Stimulated activated CD4-positive, alpha-beta T cell treated with anti-CD3 and anti-CD28 coated beads, Interleukin-1b, Interleukin-23, amount 100 ng/mL, for 1 hour (primary cell): ENCODE measurements at places on chromosomes 3 and 15.

DNA sequence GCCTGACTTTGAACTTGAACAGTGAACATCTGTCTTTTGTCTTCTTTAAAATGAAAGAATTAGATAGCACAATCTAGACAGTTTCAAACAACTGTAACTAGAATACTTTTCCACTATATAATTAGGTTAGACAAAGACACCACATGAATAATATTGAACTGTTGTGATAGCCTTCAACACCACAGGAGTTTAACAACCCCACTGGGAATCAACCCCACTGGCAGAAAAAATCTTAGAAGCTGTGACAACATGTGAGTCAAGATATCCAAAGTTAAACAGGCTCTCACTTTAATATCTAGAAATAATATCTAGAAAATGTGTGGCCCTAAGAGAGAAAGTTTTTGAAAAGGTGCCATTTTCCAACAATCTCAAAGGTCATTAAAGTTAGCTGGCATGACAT, 64.4 kb upstream of the PRICKLE2 start:
- no peak for DNase-seq

DNA sequence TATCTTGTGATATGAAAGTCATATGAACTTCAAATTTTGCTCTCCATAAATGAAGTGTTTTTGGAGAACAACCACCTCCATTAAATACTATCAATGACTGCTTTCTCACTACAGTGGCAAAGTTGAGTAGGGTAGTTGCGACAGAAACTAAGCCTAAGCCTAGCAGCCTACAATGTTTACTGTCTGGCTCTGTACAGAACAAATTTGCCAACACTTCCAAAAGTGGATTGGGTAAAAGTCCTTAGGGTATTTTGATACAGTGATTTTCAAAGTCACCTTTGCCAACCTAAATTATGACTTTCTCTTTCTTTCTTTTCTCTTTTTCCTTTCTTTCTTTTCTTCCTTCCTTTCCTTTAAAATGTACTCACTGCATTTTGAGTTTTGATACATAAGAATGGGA, 142.6 kb downstream of the PLCL2 start:
- no peak for DNase-seq

DNA sequence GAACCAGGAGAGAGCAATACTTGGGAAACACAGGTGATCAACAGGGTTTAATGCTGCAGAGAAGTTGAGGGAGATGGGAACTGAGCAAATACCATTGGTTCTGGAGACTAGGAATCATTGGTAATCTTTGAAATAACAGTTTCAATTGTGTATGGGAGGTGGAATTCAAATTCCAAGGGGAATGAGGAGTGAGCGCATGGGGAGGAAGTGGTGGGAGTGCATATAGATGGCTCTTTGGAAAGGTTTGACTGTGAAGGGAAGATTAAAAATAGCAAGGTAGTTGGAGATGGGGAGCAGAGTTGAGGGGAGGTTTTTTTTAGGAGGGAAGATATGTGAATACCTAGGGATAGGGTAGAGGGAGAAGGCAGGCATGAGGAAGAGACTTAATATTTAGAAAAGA, 51.1 kb upstream of the ROPN1 start:
- no peak for DNase-seq

- DNase-seq: no peak
These were observed 132.1 kb upstream of the WNT5A start for GRCh38 chr3:55619046-55619808.

DNA sequence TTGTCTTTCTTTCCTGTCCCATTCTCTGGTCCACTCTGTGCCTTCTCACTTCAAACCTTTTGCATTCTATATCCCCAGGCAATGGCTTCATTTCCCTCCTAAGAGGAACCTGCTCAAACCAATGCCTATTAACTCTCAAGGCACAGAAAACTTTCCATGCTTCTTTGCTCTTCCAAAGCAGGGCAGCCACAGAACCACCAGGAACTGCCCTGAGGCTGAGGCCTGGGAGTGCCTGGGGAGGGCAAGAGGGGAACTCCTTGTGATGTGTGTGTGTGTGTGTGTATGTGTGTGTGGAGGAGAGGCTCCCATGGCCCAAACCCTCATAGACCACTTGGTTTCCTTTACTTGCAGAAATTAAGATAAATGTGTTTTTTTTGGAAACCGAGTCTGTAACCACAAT, 14.1 kb upstream of the PGPEP1L start:
- DNase-seq: no peak

- DNase-seq: no peak
These were observed 819 bp downstream of the KLHL40 start for GRCh38 chr3:42685891-42686820.

GRCh38 chr3:33134026-33134625, 20.3 kb downstream of the CRTAP start:
- DNase-seq: no peak

GRCh38 chr3:56573501-56573900, 16.5 kb downstream of the CCDC66 start:
- no peak for DNase-seq

GRCh38 chr3:15499536-15499935, 22.0 kb downstream of the COLQ start:
- DNase-seq: no peak

DNA sequence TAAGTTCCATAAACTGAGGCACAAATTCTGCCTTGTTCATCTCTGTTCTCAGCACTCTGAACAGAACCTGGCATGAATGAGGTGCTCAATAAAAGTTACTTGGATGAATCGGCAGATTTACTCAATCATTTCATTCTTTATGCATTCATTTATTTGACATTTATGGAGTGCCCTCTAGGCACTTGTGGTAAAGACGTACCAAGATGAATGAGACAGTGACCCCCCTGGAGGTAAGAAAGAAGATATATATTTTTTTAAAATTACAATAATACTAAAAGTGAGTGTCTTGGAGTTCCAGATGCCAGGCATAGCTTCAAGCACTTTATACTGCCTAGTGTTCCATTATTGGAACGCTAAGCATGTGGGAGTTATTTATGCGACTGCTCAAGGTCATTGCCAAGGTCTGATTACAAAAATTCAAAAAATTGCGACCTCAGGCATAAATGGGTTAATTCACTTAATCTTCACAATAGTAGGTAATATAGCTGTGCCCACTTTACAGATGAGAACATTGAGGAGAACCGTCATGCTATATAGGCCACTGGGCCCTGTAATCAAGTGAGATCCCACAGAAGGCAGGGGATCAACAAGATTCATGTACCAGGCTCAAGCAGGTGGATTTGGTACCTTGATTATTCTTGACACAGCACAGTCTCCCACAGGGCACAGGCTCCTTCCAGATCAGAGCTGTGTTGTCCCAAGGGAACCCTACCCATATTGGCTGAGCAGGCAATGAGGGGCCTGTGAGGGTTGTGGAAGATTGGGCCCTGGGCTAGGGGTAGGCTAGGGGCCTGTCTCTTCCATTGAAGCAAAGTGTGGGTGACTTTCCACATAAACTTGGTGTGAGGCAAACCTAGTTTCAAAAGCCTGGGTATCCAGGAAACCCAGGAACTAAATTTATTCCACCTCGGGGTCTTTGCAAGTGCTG, 10.7 kb downstream of the XIRP1 start:
- no peak for DNase-seq

GRCh38 chr3:135706758-135707375, 258.7 kb upstream of the PPP2R3A start:
- DNase-seq: no peak

DNA sequence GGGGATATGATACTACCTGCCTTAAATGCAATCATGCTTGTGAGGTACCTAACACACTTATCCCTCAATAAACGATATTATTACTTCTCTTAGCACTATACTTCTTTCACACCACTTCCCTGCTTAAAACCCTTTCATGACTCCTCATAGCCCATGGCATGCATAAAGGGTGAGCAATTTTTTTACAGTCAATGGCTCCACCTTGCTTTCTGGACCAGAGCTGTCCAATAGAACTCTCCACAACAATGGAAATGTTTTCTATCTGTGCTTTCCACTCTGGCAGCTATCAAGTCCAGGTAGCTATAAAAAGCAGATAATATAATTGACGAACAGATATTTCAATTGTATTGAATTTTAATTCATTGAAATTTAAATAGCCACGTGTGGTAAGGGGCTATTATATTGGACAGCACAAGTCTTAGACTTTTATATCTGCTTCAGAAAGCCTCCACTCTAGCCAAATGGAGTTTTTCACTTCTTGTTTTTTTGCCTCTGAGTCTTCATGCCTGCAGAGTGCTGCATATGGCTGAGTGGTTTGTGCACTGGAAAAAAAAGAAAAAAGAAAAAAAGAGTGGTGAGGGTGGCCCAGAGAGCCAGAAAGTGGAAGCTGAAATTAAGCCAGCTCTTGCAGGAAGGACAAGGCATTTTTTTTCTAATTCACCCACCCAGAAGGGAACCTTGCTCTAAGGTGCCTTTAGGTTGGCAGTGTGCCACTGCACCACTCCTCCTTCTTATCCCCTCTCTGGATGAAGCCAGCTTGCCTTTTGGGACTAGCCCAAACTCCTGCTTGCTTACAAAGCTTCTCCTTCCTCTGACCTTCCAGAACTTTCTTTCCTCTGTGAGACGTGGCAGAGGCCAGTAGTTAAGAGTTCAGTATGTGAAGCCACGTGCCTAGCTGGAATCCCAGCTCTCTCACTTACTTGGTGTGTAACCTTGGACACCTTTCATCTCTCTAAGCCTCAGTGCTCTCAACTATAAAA, 239.0 kb upstream of the LRTM1 start:
- DNase-seq: no peak

GRCh38 chr3:8413337-8413926, 88.2 kb upstream of the LMCD1 start:
- no peak for DNase-seq

GRCh38 chr3:197292648-197293047, 5.8 kb downstream of the DLG1 start:
- no peak for DNase-seq

DNA sequence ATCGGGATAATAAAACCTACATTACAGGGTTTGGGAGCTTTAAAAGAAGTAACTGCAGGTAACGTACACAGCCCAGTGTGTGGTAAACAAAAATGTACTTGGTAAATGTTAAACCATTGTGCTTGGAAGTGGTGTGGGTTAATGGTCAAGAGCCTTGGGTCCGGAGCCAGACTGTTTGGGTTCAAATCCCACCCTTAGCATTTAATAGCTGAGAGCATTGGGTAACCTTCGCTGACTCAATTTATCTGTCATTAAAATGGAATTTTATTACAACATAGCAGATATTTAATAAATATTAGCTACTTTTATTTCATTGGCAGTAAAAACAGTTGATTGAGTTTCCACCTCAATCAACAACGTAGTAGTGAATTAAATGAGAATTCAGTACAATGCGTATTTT, 1.5 kb downstream of the FSTL1 start:
- DNase-seq: no peak

DNA sequence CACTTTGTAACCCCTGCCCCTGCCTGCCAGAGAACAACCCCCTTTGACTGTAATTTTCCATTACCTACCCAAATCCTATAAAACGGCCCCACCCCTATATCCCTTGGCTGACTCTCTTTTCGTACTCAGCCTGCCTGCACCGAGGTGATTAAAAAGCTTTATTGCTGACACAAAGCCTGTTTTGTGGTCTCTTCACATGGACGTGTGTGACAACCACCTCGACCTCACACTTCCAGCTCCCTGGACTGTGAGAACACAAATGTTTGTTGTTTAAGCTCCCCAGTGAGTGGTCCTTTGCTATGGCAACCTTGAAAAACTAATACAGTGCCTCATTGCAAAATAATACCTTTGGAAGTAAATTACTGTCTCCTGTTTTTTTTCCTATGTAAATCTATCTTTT, 299.2 kb upstream of the POU1F1 start:
- DNase-seq: no peak

- no peak for DNase-seq
These were observed 560 bp downstream of the ST6GAL1 start for GRCh38 chr3:186930641-186931531.

- DNase-seq: no peak
These were observed 21.7 kb downstream of the CCR9 start for GRCh38 chr3:45907769-45908705.

GRCh38 chr3:72727172-72727571, 121.1 kb downstream of the SHQ1 start:
- no peak for DNase-seq

DNA sequence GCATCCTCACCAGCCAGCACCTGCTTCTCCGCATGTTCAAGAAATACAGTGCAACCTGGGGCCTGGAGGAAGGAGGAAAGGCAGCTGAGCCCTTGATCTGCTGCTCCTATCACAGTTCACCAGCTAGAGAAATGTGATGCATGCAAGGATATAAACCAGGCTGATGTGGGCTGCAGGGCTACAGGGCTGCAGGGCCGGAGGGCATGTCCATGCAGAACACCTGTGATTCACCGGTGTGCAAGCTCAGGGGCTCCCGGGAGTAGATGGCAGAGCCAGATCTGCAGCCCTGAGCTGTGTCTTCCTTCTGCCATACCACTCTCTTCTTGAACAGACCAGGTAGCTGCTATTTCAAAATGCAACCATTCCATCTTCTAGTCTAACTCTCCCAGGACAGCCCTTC, 84.9 kb downstream of the HMG20A start:
- no peak for DNase-seq

- no peak for DNase-seq
These were observed 580.4 kb downstream of the ROBO1 start for GRCh38 chr3:79187426-79187825.

- no peak for DNase-seq
These were observed 14.6 kb upstream of the MME start for GRCh38 chr3:155065537-155065936.

- no peak for DNase-seq
These were observed 5.6 kb downstream of the GABRB3 start for GRCh38 chr15:26767169-26767670.

- no peak for DNase-seq
These were observed 14.8 kb downstream of the TNK2 start for GRCh38 chr3:195893516-195893915.

- no peak for DNase-seq
These were observed 13.5 kb downstream of the CNOT10 start for GRCh38 chr3:32698506-32698905.

- no peak for DNase-seq
These were observed 30.1 kb downstream of the BTD start for GRCh38 chr3:15631426-15632211.

- no peak for DNase-seq
These were observed 4.3 kb downstream of the SLCO3A1 start for GRCh38 chr15:91857772-91858171.

DNA sequence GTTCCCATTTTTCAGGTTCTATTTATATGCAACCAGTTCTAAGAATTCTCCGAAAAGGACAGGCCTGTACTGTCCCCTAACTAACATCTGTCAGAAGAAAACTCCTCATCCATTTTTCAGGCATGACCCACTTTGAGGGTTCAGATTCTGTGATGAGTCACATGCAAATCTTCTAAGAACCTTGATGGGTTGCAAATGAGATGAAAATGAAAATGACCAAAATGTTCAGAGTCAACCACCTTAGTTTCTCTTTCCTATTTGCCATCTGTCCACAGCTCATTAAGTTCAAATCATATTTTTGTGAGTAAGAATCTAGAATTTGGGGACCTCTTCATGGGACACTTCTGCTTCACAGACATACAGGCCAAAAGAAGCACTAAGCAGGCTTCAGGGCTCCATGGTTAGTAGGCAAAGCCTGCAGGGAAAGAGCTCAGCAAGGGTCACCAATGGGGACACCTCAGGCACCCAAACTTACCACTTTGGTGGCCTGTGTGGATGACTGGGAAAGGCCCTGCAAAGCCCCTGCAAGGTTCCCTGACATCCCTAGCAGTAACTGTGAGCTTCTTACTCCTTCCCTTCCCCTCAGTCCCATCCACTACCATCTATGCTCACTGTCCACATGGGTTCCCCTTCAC, 122.0 kb downstream of the WDR76 start:
- no peak for DNase-seq

GRCh38 chr3:170418422-170419398, at the start of gene CLDN11:
CLDN11 (plus strand) TSS chr3:170418868; CDS start chr3:170419067, 199 bp downstream.
- no peak for DNase-seq

GRCh38 chr3:46536758-46537157, 29.3 kb downstream of the LRRC2 start:
- no peak for DNase-seq

GRCh38 chr3:50340448-50341329, at the start of gene RASSF1:
RASSF1 (minus strand) TSS chr3:50340836; CDS start chr3:50340805, 31 bp downstream.
- no peak for DNase-seq
